ENCODE measurements at places on chromosomes 6 and 20.

DNA sequence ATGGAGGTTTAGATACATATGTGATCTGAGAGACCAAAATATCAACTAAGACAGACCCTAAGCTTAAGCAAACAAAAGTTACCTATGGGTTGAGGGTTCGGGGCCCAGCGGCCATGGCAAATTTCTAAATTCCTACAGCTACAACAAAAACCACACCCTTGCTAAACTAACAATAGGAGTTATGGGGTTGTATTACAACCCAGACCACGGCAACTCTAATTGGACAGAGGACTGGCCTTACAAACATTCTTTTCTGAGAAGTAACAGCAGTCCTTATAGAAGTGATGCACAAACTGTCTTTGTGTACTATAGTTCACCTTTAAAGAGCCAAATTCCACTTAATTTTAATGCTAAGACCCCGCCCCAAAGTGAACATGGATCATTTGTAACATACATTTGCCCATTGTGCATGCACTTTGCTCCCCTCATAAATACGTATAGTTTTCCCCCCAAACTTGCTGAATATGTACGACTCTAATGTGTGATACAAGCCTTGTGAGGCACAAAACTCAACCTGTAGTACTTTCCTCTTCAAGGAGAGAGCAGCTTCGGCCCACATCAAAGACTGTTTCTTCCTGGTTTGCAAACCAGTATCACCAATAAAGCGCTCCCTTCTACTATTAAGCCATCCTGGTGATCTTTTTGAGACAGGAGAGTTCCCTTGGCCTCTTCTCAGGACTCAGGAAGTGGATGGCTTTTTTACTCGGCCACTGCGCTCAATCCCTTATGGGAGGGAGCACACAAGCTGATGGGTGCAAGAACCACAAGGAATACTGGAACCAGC, 25.6 kb upstream of the MBOAT1 start:
- DNase-seq: no peak

DNA sequence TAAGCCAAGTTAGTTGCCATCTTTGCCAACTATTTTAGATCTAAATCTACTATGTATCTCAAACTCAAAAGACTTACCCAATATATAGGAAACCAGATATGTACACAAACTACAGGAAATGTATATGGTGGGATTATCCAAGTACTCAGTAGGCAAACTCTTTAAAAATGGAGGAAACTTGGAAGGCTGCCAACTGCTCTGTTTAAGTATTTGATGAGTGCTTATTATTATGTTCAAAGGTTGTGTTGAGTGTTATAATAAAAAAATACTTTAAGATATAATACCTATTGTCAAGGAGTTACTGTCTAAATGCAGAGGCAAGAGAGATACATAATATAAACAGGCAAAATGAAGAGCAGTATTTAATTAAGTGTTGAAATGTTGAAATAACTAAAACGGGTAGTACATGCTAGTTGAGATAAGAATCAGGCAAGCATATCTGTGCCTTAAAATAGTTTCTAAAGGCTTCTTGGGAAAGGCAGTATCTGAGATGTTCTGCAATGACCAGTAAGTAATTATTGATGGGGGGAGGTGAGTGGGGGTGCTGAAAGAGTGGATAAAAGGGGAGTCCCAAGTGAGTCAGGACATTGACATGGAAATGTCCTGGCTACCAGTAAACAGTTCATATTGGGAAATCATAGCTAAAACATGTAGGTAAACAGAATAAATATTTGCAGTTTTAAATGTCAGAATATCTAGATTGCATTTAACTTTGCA, 6.5 kb upstream of the DST start:
- no peak for DNase-seq

DNA sequence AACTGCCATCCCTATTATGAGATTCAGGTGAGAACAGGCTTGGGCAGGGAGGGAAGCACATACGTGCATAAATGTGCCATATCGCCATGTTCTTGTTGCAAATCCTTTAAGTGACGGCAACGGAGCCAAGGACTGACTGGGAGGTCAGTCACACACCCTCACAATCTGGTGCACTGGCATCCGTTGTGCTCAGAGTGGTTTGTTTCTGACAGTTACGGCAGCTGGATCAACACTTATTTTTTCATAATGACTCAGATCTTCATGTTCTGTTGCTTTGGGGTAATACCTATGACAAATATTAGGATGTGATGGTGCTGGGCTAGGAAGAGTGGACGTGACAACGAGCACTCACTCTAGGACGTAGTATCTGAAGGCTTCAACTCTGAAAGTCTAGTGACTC, 56.2 kb upstream of the PREP start:
- DNase-seq: no peak

DNA sequence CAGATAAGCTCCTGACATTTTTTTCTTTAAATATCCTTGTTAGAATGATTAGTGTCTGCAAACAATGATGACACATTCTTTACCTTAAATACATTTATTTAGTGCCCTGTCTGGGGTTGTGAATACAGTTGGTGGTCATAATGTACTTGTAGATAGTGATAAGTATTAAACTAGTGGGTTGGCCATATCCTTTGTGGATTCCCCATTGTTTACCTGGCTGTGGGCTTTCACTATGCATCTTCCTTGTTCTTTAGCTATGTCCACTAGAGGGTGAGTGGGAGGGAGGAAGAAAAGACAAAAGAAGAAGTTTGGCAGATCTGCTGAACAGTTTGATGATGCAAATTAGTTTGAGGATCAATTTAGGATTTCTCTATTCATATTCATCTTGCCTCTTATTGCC, 15.7 kb downstream of the HS3ST5 start:
- DNase-seq: no peak

GRCh38 chr6:12485226-12485764, 195.1 kb downstream of the EDN1 start:
- DNase-seq: no peak

DNA sequence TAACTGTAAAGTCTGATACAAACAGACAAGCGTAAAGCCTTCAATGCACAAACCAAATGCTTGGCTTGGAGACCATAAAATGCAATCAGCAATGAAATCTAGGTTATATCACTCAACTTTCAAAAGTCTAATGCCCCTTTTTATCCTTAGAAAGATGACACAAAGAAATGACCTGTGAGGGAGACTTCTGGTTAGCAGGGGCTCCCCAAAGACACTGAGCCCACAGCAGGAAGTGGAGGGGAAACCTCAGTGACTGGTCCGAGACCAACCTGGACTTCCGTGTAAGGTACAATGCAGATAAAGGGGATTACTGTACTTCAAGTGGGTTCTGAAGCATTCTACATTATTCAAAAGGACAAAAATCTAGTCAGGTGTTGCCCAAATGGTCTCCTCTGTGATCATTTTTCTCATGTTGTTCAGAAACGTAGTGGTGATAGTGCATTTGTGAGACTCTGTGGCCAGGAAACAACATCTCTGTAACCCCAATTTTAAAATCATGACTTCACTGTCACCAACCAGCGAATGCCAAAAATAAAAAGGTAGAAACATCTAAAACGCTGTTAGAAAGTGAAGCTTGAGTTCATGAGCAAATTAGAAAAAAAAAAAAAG, 88.2 kb downstream of the HIVEP2 start:
- no peak for DNase-seq

DNA sequence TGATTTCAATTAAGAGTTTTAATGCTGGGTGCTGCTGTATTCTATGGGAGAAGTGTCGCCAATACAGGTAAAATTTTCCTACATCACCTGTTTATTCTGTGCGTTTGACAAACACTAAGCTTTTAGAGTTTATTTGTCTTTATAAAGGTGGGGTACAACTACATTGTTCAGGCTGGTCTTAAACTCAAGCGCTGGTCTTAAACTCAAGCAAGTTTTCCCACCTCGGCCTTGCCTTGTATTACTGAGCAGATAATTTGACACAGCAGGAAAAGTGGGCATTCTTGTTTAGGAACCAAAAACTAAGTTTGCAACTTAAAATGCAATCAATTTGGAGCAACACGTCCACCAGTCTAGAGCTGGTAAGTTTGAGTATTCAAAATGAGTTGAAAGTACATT, 112.9 kb upstream of the BTN3A2 start:
- no peak for DNase-seq

- peak; percentile 2 for DNase-seq
These were observed 31.9 kb downstream of the FOXO3 start for GRCh38 chr6:108592371-108593337.

DNA sequence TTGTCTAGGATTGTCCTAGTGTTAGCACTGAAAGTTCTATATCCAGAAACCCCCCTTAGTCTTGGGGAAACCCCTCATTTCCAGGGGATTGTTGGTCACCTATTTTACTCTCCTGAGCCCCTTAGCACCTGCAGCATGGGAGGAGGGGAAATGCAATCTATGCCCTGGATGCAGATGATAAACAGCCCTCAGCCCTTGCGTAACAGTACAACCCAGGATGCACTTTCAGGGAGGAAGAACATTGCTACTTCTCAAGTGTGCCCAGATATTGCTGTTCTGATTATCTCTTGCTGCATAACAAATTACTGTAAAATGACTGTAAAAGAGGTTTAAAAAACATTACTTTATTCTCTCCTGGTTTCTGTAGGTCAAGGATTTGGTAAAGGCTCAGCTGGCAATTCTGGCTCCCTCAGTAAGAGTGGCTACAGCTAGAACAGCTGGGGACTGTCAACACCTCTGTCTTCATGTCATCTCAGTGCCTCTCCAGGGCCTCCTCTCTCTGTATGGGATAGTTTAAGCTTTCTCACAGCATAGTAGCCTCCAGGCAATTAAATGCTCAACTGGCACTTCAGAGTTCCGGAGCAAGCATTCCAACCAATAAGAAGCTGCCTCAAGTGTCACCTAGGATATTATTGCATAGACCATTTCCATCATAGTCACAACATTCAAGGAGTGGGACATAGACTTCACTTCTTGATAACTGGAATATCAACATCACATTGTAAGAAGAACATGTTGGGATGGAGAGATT, 117.8 kb upstream of the FOXO3 start:
- DNase-seq: no peak

GRCh38 chr6:161151059-161151645, 122.7 kb downstream of the AGPAT4 start:
- DNase-seq: no peak

DNA sequence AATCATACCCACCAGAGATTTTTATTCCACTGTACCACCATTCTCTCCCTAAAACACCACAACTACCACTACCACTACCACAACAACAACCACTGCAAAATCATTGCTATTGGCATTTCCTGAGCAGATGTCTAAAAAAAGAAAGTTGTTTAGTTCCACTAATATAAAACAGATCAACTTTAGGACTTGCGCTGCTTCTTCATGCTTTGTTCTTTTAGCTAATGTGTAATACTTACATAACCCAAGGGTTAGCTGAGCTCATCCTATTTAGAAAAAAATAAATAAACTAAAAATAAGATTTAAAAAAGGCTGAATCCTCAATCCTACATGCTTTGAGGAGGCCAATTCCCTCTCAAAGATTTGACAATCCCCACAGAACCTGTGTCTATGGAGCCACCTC, 11.4 kb downstream of the IYD start:
- no peak for DNase-seq

GRCh38 chr6:71300561-71301168, 12.1 kb downstream of the OGFRL1 start:
- no peak for DNase-seq

GRCh38 chr6:135434095-135434494, 63.4 kb downstream of the AHI1 start:
- DNase-seq: no peak

DNA sequence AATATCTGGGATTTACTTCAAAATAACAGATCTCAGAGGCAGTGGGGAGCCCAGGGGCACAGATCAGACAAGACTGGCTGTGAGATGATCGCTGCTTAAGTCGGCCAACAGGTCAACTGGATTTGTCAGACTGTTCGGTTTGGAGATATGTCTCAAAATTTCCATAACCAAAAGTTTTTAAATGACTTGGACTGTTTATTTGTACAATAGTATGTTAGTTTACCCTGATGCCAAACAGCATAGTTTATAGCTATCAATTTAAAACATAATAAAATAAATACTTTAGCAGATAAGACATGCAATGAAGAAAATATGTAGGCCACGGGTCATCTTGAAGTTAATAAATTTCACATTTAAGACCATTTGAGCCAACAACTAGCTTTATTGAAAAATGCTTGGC, 126.7 kb downstream of the IRF4 start:
- DNase-seq: no peak

DNA sequence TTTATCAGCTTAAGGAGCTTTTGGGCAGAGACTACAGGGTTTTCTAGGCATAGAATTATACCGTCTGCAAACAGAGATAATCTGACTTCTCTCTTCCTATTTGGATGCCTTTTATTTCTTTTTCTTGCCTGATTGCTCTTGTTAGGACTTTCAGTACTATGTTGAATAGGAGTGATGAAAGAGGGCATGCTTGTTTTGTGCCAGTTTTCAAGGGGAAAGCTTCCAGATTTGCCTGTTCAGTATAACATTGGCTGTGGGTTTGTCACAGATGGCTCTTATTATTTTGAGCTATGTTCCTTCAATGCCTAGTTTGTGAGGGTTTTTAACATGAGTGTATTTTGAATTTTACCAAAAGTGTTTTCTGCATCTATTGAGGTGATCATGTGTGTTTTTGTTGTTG, 192.8 kb upstream of the PHACTR1 start:
- no peak for DNase-seq

DNA sequence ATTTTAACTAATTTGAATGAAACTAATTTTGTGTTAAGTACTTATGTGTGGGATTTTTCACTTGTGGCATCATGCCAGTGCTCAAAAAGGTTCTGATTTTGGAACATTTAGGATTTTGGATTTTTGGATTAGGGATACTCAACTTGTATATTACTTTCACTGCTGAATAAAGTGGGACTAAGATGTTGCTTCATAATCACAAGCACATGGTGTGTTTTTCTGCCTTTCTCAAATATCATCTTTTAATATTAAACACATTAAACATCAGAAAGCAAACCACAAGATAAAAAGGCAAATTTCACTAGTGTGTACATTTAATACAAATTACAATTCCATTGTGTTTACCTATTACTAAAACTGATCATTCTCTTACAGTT, 89.8 kb downstream of the ARHGAP18 start:
- no peak for DNase-seq

- DNase-seq: no peak
These were observed 187.8 kb upstream of the JAG1 start for GRCh38 chr20:10861619-10862018.

GRCh38 chr20:18727032-18727508, 86.5 kb upstream of the SCP2D1 start:
- DNase-seq: no peak

DNA sequence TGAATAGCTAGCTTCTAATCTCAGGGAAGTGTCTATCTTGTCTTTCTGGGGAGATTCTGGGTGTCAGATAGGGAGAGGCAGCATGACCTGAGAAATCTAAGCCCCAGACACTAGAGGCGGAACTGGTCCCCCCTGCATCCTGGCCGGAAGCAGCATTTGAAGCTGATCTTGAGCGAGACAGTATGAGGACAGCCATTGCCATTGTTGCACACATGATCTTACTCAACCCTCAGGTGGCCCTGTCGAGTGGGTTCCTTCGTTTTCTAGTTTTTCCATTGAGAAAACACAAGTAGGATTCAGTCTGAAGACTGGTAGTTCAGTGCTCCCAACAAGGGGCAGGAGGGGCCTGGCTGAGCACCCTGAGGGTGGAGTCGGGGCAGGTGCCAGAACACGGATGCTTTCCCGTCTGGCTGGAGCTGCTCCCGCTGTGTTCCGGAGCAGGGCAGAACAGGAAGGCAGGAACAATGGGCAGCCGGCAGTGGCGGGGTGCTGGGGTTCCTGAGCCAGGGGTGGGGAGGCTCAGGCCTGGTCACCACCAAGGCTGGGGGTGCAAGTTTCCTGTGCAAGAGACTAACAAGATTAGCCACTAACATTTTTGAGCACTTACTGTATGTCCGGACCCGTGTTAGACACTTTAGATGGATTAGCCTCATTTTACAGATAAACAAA, 7.9 kb upstream of the SDCBP2 start:
- DNase-seq: no peak

All from stimulated activated CD8-positive, alpha-beta memory T cell treated with anti-CD3 and anti-CD28 coated beads, Interleukin-15, amount 100 ng/mL, for 24 hours (primary cell).